ENCODE measurements at places on chromosomes 6 and 20. TPM values are rescaled to one million over a fixed set of nuclear protein-coding genes. Genes with fewer than 3 reads are reported as not detected.
A peak's percentile ranks its signal among the peaks of the same experiment; 100 is the strongest.

DNA sequence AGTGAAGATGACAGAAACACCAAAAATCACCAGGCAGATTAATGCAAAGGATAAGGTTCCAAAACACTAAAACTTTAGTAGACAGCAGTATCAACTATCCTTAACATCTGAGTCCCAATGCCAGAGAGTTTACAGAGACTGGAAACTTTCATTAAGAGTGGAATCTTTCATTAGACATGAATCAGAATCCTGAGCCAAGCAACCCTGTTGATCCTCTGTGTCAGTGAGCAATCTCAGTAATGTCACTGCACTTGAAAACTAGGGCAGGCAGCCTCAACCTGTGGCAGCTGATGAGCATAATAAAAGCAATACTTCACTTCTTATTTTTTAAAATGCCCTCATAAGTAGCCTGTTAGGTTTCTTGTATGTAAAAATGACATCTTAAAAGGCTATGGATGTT lies 252.8 kb upstream of the PLN start:
- no peak for DNase-seq

- DNase-seq: no peak
Measured at GRCh38 chr6:128078276-128078675, 177.4 kb upstream of the THEMIS start.

- DNase-seq: no peak
Measured at GRCh38 chr6:6616656-6617055, 28.1 kb downstream of the LY86 start.

DNA sequence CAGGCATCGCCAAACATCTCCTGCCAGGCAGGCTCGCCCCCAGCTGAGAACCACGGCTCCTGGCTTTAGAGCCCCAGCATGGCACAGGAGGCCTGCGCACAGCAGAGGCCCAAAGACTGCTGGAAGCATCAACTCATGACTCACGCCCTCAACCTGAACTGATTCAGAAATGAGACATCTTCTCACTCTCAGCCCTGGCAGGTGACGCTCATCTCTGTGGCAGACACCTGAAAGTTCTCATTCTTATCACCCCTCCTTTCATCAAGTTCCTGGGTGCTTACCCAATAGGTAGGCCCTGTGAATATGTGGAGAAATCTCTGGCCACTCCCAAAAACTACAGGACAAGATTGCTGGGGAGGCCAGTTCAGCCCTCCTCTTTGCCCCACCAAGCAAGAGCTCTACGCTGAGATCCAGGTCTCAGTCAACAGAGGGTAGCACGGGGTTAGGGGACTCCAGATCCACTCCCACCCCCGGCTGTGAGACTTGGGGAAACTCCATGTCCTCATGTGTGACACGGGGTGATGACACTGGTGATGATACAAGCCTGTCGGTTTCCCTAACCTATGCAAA lies 11.3 kb downstream of the NFATC2 start:
- DNase-seq: no peak

The DLL1 gene
- polyA plus RNA-seq: 25.8 TPM

The HCK gene
- 2.2 TPM for polyA plus RNA-seq

The TRIM40 gene
- not detected for polyA plus RNA-seq

DNA sequence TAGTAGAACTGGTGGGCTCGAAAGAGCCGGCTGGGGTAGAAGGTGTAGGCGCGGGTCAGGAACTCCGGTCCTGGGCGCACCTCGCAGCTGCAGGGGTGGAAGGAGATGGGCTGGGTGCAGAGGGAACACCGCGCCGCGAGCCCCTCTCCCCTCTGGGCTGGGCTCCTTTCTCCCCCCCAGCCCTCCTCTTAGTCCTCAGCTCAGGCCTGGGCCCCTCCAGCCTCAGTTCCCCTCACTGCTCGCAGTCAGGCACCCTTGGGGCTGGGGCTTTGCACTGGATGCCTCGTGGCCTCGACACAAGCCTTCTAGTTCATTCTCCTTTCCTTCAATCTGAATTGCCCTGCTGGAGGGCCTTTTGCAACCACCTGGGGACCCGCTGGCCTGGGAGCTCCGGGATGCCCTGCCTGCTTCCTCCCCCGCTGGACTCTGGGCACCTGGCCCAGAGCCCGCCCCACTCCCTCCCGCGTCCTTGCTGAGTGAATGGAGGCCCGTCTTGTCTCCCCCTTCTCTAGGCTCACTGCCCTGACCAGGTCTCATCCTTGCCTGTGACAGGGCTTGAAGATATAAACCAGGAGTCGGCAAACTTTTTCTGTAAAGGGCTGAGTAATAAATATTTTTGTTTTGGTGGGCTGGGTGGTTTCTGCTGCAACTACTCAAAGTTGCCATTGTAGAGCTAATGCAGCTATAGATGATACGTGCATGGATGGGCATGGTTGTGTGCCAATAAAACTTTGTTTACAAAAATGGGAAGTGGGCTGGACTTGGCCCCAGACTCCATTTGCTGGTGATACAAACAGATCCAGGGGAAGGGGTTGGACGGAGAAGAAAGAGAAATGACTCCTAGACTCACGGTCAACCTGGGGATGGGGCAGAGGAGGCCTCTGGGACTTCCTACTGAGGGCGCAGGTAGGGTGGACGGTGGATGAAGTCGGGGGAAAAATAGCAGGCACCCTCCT lies 47.3 kb downstream of the APCDD1L start:
- no peak for DNase-seq

The PLAGL1 gene
- 10.5 TPM for polyA plus RNA-seq

- peak; percentile 27 for DNase-seq
Measured at GRCh38 chr6:164022632-164023031, 608.1 kb downstream of the QKI start.

The CYP39A1 gene
- 3.3 TPM for polyA plus RNA-seq

The PEX6 gene
- polyA plus RNA-seq: 16.1 TPM

DNA sequence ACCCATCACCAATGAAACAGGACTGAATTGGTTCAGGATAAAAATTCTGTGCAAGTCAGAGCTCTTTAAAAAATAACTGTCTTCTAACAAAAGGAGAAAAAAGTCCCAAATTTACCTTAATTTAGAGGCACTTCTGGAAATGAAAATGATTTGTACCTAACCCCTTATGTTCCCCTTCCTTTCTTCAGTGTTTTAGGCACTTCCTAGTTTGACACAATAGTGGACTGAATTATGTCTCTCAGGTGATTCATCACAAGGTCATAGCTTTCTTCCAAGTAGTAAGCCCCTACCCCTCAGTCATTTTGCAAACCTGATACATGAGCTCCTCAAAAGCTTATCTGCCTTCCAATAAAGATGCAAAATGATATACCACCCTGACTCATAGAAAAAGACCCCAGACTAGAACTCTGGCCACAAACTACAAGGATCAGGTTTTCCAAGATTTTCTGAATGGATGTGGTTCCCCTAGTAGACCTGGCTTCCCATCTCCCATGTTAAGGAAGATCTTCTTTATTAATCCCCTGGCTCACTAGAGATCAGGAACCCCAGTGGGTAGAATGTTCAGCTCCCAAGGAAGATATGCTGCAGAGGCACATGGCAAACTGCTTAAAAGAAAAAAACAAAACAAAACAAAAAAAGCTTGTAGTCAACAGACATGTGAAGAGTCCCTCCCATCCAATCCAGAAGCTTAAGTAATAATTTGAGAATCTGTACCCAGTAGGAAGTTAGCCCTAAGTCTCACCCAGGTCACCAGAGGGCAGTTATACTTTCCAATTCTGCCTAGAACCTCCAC lies 3.6 kb downstream of the PPP1R10 start:
- peak; percentile 3 for DNase-seq

DNA sequence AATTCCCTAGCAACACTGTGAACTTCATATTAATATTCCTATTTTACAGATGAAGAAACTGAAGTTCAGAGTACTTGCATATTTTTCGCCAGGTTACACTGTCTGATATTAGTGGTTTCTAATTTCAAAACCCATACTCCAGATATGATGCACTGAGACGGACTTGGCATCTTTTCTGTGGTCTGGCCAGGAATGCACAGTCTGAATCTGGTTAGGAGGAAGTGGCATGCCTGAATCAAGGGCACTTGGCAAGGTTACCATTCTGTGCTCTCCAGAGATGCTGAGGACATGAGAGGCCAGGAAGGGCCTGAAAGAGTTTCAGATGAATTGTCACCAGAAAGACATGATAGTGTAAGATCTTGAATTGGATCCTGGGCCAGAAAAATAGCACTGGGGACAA lies 150.1 kb downstream of the HAO1 start:
- DNase-seq: no peak

The FAM83B gene
- 1.5 TPM for polyA plus RNA-seq

- no peak for DNase-seq
Measured at GRCh38 chr6:136761227-136761922, 30.9 kb downstream of the MAP3K5 start.

The ANKRD66 gene
- polyA plus RNA-seq: not detected

DNA sequence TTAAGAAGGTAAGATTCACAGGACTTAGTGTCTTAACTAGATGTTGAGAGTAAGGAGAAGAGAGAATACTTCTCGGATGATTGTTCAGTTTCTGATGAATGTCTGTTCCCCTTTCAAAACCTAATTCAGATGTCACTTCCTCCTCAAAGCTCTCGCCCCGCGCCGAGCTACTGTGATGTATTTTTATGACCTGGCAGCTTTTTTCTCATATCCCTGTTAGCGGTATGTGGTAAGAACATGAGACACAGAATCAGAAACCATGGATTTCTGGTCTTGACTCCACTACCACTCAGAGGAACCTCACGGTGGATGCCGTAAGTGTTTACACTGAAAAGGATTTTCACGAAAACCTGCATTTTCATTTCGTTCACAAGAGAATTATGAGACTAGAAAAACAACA lies 48.4 kb downstream of the CEP43 start:
- DNase-seq: peak; percentile 20

DNA sequence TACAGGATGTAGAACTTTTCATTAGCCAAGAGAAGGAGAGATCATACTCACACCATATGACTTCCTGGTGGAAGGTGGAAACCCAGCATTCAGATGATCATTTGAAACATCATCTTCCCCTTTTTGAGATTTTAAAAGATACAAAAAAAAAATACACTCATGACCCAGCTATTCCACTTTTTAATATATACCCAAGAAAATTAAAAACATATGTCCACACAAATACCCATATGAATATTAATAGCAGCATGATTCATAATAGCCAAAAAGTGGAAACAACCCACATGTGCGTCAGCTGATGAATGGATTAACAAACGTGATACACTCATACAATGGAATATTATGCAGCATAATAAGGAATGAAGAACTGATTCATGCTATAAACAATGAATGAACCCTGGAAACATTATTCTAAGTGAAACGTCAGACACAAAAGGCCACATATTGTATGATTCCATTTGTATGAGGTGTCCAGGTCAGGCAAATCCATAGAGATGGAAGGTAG lies 130.0 kb upstream of the SGK1 start:
- no peak for DNase-seq

- no peak for DNase-seq
Measured at GRCh38 chr6:49549691-49550491, 577 bp upstream of the C6orf141 start.

DNA sequence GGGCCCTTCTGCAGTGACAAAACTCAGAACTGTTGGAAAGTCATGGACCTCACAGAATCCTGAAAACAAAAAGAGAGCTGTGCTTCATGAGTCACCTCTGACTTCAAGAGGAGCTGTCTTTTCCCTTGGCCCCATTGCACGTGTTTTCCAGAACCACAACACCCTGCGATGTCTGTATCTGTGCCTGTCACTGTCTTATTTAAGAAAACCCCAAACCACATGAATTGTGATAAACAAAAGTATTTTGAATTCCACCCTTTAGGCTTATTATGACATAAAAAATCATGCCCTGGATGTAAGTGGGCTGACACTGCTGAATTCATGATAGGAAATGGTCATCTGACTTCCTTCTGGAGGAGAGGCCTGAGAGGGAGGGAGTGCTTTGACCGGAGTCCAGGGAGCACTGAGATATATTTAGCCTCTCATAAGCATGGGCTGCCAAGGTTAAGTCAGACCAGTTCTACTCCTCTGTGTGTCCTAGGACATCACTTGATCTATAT lies 96.4 kb upstream of the DUSP22 start:
- peak; percentile 74 for DNase-seq

The MUC21 gene
- polyA plus RNA-seq: 0.07 TPM

- no peak for DNase-seq
Measured at GRCh38 chr6:43952746-43953145, 174.5 kb downstream of the MRPL14 start.

- DNase-seq: no peak
Measured at GRCh38 chr20:6802227-6802626, 34.7 kb downstream of the BMP2 start.

GRCh38 chr6:56932910-56933477 lies 21.9 kb upstream of the BEND6 start:
- DNase-seq: no peak

DNA sequence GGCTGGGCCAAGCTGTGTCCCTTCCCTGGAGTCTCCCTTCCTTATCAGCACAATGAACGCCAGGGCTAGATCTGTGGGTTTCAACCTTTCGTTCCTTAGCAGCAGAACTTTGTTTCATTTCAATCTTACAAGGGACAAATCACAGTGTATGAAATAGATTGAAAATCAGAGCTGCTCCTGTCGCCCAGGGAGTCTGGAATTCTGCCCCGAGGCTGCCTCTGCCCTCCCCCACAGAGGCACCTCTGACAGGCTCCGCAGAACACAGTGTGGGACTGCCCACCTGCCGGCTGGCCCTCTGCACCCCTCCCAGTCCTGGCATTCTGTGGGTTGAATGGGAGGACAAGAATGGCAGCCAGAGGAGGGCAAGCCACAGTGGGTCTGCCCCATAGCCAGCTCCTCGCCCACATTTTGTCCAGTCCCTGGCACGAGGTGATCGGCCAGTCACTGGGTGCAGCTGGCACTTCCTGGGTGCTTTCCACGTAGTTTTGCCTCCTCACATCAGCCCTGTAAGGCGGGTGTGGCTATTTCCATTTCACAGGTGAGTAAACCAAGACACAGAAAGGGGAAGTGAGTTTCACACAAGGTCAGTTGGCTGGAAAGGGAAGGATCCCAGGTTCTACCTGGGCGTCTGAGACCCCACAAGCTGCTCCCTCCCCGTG lies 26.1 kb downstream of the MANBAL start:
- DNase-seq: no peak

The RBPJL gene
- polyA plus RNA-seq: not detected

- peak; percentile 84 for DNase-seq
Measured at GRCh38 chr6:33427585-33428223, 7.8 kb downstream of the SYNGAP1 start.

The AURKA gene
- 5.9 TPM for polyA plus RNA-seq

The PI16 gene
- polyA plus RNA-seq: 69.5 TPM

The SNAP25 gene
- 1.8 TPM for polyA plus RNA-seq

- no peak for DNase-seq
Measured at GRCh38 chr6:80501636-80502035, 395.2 kb downstream of the BCKDHB start.

DNA sequence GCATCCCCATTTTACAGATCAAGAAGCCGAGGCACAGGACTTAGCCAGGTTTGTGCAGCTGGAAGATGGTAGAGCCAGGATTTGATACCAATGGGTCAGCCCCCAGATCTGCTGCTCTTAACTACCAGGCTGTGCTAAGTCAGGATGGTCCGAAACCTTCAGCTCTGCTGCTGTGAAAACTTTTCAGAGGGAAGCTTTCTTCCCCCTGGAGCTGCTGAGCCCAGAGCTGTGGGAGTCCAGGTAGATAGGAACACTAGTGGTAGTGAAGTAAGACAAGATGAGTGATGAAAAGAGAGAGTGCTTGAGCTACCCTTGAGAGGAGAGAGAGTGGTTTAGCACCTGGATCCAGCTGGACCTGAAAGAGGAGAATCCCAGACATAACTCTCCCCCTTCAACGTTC lies 230.8 kb downstream of the CDH4 start:
- DNase-seq: no peak
